ENCODE measurements at places on chromosomes 4 and X.

- DNase-seq: no peak
Measured at GRCh38 chr4:2923141-2923551, 40.1 kb downstream of the NOP14 start.

DNA sequence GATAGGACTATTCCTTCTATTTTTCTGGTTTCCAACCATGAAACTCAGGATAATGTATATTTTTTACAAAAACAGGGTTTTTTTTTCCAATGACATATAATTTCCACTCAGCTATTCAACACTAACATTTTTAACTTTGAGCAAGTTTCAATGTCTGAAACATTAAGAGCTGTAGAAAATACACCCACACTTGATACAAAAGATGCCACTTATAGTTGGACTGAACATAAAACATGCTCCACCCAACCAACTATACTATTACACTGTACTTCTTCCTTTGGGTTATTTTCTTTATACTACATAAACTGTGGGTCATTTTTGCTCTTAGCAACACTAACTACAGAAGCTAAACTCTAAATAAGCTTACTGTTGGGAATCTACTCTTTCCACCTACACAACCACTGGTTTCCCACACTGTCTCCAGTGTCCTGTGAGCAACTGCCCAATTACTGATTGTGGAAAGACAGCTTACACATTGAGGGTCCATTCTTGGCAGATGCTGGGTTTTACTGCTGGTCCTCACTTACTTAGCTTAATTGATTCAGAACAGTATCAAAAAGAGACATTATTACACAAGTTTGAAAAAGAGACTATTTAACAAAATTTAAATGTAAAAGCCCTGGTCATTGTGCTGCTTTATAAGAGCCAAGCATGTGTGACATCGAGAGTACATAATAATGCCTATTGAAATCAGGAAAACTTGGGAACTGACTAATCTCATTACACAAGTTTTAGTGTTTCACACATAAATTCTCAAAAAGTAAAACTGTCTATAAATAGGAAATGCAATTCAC lies 6.3 kb downstream of the AMMECR1 start:
- DNase-seq: no peak

GRCh38 chr4:165133150-165133549 lies 20.5 kb upstream of the TMEM192 start:
- no peak for DNase-seq

- DNase-seq: no peak
Measured at GRCh38 chr4:1288786-1289185, 905 bp upstream of the MAEA start.

- no peak for DNase-seq
Measured at GRCh38 chrX:100408713-100409609, 1.1 kb downstream of the PCDH19 start.

DNA sequence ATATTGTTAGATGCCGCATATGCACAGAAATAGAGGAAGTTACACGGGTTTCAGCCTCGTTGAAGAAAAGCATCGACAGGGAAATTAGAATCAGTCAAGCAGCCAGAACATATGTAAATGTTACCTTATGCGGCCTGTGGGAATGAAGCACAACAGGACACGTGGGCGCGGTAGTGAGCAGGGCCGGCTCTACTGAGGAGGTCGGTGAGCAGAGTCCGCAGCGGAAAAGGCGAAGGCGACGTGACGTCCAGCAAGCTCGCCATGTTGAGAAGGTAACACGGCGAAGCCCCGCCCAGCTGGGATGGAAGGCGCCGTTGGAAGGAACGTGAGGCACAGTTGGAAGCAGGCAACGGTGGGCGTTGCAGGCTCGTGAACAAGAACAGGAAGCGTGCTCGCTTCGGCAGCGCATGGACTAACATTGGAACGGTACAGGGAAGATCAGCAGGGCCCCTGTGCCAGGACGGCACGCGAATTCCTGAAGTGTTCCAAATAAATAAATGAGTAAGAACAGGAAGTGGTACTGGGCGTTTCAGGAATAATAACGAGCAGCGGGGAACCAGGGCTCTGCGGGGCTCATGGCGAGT lies 54.6 kb downstream of the MTNR1A start:
- DNase-seq: no peak

DNA sequence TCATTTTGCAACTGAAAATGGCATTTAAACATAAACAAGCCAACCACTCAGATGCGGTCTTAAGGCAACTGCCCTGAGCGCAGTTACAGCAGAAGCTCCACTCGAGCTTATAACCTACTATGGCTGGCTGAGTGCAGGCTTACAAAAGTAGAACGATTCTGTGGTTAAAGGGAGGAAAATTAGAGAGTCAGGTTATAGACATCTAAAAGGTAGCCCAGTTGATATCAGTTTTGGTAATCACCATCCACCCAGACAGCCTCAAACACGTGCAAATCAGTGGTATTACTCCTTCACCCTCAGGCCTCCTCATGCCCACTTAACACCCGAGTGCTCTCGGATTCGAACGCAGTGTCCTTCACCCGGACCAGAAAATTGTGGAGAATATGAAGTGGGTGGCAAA lies 3.1 kb downstream of the LEF1 start:
- no peak for DNase-seq
